ENCODE measurements at places on chromosomes 1 and 21. TPM values are rescaled to one million over a fixed set of nuclear protein-coding genes. Genes with fewer than 3 reads are reported as not detected.
A peak's percentile ranks its signal among the peaks of the same experiment; 100 is the strongest.

DNA sequence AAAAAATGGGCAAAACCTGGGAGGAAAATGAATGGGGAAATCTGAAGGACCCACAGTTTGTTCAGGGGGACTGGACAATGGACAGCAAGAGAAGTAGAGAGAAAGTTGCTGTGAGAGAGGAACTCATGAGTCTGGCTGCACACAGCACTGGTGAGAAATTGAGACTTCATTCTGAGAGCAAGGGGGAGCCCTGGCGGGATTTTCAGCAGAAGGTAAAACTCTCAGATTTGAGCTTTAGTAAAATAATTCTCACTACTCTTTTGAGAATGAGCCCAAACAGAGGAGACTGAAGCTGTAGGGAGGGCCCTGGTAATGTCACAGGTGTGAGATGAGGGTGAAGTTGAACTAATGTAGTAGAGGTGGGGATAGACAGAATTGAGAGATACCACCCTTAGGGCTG is 438.6 kb downstream of the OMA1 start:
- no peak for DNase-seq

Gene RBP7
- 47.1 TPM for total RNA-seq

GRCh38 chr1:66415281-66415680 is 118.7 kb upstream of the SGIP1 start:
- DNase-seq, result no peak

DNA sequence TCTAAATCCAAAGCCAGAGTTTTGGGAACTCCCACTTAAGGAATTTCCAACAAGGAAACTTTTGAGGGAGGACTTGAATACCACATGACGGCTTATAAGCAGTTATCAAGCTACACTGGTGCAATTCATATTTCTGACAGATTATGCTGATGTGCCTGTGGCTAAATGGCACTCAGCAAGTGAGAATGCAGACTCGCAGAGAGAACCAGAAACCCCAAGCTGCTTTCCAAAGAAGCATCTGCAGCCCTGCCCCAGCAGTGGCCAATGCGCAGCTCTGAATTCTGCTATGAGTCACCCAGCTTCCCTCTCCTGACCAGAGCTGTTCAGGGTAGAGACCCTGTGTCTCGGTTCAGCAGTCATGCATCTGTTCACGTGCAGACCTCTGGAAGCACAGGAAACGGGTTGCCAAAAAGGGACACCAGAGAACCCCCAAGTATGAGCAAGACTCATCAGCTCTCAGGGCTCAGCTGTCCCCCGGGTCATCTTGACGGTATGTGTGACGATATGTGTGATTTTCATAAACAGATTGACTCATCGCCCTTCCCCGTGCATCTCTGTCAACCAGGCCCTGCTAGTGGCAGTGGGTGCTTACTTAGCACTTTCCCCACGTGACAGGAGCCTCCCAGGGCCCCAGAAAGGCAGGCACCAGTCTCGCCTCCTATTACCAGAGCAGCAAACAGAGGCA is 76.3 kb downstream of the ITPKB start:
- peak; percentile 88 for DNase-seq

- DNase-seq, result no peak
Measured at GRCh38 chr1:176159993-176160392, 47.1 kb downstream of the COP1 start.

Data from uterus (tissue), 4 donors.